Daoy (cell line): ENCODE measurements at places on chromosomes 3 and 15.
A peak's percentile ranks its signal among the peaks of the same experiment; 100 is the strongest.

DNA sequence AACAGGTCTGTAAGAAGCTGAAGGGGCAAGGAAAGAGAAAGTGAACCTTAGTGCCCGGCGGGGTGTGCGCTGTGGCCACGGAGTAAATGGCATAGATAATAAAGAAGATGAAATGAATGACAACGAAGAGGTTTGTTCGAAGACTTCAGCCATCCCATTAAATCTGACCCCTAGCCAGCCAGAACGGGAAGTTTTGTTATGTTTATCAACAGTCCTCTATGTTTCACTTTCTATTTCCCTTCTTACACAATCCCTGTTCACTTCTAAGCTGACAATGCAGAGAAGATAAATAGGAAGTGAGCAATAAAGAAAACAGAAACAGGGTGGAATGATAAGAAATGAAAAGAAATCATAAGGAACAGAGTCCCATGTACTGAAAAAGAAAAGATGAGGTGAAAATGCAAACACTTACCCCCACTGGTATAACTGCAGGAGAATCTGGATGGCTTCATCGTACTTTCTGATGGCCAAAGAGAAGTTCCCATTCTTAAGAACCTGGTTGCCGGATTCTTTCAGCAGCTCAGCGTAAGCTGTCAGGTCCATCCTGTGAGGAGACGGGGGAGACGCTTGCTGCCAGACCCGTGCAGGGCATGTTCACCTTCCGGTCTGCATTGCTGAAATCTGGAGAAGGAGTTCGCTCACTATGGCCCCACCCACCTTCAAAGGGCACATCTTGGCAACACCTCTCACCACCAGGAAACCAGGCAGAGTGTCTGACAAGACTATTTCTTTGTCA lies 36.8 kb downstream of the TRANK1 start:
- peak; percentile 60 for DNase-seq

GRCh38 chr15:82710208-82710555 lies 507 bp upstream of the AP3B2 start:
- DNase-seq = no peak

- no peak for DNase-seq
These were observed 300.2 kb upstream of the GPR149 start for GRCh38 chr3:154730186-154730585.

- DNase-seq = no peak
These were observed 27.9 kb upstream of the SFMBT1 start for GRCh38 chr3:53073553-53074365.

DNA sequence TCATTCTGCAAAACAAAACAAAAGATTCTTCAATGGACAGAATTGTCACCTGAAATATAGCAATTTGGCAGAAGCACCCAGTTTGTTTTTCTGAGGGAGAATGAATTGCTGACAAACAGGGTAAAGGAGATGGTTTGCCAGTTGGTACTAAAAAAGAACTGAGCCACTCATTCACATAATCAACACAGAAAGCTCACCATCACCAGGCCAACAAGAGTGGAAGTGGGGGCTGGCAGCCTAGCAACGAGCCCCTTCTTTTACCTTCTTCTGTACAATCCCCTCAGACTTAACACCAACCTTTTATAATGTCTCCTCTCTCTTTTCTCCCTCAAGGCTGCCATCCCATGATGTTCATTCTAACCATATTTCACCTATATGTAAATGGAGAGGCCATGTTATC lies 5.9 kb downstream of the TOP2B start:
- no peak for DNase-seq

- DNase-seq = peak; percentile 36
These were observed 11.9 kb downstream of the RASA2 start for GRCh38 chr3:141498598-141499223.

GRCh38 chr3:167675848-167676247 lies 22.1 kb upstream of the WDR49 start:
- DNase-seq = no peak

DNA sequence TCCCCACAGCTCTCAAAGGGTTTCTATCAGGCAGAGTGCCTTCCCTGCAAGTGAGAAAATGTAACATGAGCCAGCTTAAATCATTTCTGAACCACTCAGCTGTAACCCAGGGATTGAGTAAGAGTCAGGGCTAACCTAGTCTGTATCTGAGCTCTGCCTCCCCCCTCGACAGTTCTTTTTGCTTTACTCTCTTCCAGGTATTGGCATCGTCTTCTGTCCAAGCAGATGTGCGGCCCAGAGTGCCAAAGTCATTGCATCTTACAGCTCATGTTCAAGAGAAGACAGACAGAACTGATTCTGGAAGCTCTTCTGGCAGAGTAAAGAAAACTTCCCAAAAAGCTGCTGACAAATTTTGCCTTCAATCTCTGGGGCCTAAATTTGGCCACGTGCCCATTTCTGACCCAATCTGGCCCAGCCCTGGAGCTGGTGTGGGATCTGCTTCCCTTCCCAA lies 74.8 kb downstream of the ABHD5 start:
- DNase-seq = peak; percentile 29

DNA sequence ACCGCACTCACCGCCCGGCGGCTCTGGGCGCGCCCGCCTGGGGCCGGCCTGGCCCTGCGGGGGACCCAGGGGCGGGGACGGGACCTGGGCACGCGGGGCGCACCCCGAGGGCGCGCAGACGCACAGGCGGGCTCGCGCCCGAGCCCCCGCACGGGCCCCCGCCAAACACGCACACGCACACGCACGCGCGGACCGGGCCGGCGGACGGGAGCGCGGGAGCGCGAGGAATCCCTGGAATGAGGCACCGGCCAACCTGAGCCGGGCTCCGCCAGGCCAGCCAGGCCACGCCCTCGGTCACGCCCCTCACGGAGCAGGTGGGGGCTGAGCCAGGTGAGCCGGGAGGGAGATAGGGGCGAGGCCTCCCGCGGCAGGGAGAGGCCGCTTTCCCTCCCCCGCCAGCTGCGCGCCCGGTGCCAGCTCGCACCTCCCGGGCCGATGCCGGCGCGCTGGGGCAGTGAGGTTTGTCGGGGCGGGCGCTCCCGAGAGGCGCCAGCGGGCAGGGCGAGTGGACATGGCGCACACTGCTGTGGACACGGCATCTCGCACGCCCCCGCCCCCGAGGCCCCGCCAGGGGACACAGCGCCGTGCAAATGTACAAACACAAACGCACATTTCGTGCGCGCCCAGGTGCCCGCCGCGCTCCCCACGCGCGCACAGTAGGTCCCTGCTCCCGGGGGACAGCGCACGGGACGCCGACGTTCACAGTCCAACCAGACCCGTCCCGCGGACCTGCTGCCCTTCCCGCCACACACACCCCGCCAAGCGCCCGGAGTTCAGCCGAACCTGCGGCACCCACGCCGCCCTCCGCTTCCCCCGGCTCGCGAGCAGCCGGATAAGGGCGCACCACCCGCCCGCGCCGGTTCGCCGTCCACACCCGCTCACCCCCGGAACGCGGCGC lies 75.9 kb upstream of the VGLL4 start:
- peak; percentile 78 for DNase-seq

DNA sequence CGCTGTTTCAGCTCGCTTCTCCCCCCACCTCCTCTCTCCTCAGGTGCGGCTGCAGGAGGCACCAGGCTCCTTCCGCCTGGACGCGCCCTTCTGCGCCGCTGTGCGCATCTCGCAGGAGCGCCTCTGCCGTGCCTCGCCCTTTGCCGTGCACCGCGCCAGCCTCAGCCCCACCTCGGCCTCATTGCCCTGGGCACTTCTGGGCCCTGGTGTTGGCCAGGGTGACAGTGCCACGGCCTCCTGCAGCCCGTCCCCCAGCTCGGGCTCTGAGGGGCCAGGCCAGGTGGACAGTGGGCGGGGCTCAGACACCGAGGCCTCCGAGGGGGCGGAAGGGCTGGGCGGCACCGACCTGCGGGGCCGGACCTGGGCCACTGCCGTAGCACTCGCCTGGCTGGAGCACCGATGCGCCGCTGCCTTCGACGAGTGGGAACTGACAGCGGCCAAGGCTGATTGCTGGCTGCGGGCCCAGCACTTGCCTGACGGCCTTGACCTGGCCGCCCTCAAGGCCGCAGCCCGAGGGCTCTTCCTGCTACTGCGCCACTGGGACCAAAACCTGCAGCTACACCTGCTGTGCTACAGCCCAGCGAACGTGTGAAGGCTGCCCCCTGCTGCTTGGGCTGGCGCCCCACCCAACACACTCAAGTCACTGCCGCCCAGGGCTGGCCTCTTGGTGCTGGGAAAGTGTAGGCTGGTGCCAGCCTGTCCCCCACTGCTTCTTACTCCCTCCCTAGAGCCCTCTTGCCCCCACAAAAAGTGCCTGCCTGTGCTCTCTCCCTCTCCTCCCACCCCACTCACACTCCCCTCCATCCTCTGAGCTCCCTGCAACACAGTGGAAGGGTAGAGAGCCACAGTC lies 7.1 kb downstream of the ALG3 start:
- DNase-seq = peak; percentile 63

DNA sequence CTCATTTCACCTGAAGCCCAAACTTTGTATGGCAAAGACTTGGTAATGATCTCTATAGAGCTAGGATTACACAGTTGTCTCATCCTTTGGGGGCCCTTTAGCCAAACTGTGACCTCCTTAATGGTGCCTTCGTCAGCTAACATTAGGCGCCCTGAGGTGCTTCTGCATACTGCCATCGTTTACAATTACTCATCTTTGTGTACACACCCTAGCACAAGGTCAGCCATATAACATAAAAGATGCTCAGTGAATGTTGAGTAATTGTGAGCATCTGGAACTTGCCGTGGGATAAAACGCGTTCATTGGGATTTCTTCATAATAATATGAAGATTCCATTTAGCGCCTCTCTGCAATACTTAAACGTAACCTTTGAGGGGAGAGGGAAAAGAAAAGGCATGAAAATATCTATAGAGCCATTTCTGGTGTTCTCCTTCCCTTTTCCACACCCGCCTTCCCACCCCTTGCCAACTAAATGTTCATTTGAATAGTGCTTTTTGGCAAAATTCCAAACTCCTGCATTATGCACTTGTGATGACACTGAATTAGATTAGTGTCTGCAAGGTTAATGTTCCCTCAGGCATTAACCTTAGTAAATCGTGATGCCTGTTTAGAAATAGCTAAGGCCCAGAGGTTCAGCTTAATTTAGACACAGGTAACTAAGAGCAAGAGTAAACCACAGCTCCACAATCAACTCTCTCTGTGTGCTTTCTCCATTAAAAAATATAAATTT lies 990 bp upstream of the ZNF148 start:
- DNase-seq = peak; percentile 9

- DNase-seq = peak; percentile 47
These were observed 40.8 kb downstream of the CHST14 start for GRCh38 chr15:40511472-40512133.

DNA sequence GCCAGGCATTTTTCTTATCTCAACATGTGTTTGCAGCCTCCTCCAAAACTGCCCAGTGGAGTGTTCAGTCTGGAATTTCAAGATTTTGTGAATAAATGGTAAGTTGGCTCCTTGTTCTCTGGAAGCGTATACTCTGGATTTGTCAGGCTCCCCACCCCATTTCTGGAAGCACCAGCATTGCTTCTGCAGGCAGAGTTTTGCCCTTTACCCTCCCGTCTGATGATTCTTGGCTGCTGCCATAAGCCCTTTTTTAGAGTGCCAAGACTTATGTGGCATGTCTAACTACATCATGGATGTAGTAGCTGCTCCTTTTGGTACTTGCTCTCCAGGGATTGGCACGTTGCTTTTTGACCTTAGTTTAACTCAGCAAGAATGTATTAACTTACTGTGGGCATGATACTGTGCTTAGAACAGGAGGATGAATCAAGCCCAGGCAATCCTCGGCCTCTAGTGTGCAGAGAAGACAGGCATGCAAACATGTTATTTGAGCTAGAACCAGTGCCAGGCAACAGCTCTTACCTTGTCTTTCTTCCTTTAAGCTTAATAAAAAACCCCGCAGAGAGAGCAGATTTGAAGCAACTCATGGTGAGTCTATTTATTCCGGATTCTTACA lies 8.3 kb downstream of the SNAPC5 start:
- DNase-seq = no peak

GRCh38 chr15:99282586-99282985 lies 31.3 kb downstream of the LRRC28 start:
- DNase-seq = no peak

DNA sequence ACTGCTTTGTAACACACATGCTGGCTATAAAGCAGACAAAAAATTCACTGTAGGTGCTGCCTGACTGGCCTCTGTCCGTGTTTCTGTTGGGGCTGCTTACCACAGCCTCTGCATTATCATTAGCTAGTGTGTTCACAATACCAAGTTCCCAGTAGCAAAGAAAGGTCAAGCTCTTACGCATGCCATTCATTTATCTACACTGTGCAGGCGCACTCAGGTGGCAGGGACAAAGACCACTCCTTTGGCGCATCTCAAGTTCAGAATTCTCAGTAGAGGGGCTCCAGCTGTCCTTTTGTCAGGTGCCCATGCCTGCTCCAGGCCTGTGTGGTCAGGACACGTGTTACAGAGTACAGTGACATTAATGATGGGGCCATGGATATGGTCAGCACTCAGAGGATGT lies 22.3 kb downstream of the MLH1 start:
- no peak for DNase-seq

DNA sequence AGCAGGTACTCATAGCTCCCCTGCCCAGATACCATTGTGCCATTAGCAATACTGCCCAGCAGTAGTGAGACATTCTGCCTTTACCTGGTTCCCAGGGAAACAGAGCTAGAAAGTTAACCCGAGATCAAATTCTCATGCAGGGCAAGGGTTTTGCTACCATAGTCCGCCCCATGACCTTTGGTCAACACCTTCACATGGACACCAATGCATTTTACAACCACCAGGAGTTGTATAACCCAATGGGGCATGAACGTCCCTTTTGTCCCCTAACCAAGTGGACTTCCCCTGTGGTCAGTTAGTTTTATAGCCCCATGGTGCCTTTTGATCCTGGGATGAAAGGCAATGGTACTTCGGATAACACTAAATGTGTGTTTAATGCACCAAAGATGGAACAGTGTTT lies 151.7 kb upstream of the IQSEC1 start:
- DNase-seq = no peak

DNA sequence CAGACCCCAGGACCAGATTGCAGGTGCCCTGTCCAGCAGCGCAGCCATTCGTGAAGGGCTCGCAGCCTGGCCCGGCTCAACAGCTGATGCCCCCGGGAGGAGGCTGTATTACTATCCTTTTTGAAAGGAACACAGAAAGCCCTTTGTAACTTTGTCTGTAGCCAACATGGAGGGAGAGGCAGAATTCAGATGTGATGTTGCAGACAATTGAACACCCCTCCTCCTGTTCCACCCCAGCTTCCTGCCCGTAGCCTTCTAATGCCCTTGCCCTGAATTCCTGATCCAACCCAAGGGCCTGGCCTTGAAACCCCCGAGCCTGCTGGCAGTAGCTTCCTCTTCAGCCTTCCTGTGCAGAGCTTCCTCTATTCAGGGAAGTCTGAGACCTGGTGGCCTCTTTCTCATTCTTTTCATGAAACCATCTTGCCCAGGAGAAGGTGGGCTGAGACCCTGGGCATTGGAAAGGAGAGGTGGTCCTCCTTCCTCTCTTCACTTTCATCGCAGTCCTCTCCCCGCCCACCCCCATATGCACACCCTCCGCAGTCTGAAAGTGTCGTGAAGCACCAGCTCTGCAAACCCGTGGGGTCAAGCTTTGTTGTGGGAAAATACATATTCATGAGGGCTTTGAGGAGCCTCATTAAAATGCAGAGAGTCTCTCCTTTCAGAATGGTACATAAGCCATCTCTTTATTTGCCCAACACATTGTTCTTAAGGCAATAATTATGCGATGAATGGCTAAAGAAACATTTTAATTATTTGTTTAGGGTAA lies 109.2 kb downstream of the APBA2 start:
- DNase-seq = no peak

GRCh38 chr3:148880681-148881080 lies 15.6 kb downstream of the CPA3 start:
- peak; percentile 34 for DNase-seq
